ENCODE measurements at places on chromosomes 12 and 14.
A peak's percentile ranks its signal among the peaks of the same experiment; 100 is the strongest.

DNA sequence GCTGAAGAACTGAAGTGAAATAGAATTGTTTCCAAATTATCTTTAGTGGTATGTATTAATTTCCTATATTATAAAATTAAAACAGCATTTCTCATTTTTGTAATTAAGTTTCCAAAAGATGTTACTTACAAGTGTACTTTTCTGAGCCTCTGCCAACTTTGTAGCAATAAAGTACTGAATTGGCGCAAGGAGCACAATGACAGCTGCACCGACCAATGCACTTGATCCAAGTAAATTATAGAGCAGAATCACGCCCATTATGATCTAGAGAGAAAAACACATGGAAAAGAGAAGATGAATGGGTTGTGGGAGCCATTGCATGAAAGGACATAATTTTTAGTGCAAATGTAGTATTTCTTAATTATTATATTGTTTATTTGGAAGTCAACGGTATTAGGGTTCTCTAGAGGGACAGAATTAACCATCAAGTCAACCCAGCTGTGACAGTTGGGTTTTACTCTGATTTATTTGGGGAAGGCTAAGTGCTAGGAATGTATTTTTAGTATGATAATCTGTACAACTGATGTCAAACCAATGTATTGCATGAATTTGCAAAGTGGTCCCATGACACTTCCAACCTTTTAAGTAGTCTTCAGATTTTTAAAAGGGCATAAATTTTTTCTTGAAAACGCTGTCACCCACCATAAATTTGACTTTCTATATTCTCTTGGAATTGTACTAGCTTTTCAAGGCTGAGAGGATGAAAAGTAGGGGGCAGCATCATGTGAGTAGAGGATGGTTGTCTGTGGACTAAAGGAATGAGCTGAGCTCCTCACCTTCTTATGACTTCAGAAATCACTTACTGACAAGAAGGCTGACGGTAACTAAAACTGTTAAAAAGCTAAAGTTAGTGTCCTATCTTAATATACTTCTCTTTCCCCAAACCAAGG lies 33.0 kb downstream of the ABCC9 start:
- no peak for DNase-seq

GRCh38 chr14:105899657-105900397 lies 373.4 kb downstream of the TMEM121 start:
- DNase-seq, result no peak

DNA sequence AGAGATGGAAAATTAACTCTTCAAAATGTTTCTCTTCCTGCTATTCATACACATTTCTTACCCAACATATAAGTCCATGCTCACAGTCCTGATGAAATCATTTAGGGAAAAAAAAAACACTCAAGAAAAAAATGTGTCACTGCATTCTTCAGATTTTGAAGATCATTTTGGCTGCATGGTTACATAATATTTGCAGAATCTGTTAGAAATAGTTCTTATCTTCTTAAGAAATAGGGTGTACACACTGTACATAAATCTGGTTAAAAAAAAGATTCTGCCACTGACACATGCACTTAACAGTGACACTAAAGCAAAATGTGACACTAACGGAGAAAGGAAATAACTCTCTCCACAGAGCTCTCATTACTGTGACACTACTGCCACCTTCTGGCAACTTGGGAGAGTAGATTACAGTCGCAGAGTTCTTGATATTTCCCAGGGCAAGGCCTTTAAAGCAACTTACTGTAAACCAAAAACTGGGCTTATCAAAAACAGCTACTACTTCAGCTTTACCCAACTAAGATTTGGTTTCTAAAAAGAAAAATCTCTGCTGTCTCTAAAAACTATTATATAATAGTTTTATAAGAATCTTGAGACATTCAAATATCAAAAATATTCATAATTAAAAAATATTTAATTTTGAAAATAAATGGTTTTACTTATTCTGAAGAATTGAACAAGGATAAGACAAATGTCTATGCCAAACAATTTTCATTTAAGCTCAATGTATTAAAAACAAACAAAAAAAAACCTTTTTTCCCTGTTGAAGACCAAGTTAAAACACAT lies 65.0 kb downstream of the SETD3 start:
- DNase-seq, result peak; percentile 61

- no peak for DNase-seq
These were observed 58.1 kb upstream of the CCND2 start for GRCh38 chr12:4215229-4216186.

DNA sequence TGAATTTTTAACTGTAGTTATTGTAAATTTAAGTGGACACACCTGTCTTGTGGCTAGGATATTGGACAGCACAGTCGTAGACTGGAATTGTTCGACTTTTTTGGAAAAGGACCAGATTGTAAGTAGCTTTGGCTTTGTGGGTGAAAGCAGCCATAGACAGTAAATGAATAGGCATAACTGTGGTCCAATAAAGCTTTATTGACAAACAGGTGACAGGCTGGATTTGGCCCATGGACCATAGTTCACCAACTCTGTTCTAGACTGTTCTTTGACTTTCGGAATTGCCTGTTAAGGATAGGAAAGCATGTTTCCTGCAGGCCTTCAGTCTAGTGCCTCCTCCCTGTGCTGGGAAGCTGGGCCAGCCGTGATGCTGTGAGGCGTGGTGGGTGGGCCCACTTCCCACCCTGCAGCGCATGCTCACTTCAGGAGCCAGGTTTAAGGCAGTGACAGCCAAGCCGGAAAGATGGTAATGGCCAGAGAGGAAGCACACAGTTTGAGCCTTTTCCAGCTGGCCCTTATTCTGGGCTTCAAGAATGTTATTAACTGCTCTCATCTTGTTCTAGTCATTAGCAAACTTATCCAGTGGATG lies 51.8 kb downstream of the PPP2R5C start:
- DNase-seq, result no peak

DNA sequence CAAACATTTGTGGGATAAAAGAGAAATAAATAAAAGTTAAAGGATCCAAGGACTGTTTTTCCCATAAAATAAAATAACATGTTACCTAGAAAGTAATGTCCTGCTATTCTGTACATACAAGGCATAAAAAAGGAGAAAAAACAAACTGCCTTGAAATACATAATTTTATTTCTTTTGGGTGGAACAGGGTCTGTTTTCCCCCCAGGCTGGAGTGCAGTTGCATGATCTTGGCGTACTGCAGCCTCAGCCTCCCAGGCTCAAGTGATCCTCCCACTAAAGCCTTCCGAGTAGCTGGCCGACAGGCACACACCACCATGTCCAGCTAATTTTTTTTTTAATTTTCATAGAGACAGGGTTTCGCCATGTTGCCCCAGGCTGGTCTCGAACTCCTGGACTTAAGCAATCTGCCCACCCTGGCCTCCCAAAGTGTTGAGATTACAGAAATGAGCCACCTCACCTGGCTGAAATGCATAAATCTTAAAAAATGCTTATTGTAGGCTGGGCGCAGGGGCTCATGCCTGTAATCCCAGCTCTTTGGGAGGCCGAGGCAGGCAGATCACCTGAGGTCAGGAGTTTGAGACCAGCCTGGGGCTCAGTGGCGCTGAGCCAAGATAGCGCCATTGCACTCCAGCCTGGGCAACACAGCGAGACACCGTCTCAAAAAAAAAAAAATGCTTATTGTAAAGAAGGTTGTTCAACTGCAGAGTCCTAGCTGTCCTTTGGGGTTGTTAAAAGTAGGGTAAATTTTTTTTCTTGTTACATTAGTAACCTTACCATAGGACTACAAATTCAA lies 4.1 kb upstream of the TUBA1C start:
- no peak for DNase-seq

DNA sequence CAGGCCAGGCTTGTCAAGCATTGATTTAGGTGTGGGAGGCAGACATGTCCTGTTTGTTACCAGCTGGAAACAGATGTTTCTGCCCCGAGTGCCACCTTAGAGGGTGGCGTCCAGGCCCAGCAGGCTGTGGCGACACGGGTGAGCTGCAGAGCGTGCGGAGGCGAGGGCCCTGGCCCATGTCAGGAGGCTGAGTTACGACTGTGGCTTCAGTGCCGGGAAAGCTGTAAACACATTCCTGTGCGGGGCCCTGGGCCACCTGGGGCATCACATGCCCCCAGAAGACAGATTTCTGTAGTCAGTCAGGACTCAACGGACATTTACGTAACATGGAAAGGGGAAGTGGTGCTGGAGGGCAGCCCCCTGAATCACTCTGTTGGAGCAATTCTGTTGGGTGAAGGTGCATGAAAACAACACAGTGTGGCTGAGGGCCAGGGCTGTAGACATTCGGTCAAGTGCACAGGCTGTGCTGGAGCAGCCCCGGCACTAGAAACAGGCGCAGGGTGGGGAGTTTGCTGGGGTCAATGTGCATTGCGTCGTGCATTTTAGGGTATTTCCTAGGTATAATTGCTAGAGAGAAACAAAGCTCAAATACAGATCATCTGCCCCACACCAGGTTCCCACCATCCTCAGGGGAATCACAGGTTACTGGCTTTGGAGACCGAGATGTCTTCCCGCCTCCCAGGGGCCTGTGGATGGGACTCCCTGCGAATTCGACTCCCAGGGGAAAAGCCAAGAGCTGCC lies 291.8 kb downstream of the TMEM121 start:
- no peak for DNase-seq

DNA sequence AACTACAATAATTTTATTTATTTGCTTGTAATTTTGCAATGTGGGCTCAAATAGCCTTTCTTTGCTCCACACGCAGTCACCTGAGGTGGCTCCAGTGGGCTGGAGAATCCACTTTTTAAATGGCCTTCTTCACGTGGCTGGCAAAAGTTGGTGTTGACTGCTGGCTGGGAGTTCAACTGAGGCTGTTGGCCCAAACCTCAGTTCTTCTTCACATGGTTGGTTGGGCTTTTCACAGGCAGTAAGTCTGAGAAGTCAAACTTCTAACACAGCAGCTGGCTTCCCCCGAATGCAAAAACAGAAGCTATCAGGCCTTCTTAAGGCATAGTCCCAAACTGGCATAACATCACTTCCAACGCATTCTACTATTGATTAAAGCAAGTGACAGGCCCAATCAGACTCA lies 2.1 kb upstream of the OXA1L start:
- DNase-seq, result no peak

DNA sequence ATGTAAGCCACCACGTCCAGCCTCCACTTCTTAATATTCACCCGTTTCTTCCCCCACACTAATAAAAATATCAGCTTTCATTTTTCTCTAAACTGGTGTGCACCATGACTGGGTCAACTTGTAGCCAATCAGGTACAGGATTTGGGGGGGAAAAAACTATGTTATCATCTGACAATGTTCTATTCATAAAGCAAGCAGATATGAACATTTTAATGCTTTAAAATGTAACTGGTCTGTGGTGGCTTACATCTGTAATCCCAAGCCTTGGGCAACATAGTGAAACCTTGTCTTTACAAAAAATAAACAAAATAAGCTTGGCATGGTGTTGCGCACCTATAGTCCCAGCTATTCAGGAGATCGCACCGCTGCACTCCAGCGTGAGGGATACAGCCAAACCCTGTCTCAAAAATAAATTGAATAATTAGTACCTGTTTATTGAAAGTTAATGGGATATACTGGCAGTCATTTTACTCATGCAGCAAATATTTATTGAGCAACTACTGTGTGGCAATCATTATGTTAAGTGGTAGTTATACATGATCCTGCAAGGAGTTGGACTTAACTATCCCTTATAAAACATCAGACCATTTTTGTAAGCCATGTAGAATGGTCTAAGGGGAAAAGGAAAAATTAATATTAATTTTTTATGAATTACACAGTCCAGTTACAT lies 15.3 kb upstream of the ITPR2 start:
- DNase-seq, result no peak

- DNase-seq, result no peak
These were observed 379.6 kb downstream of the CCDC91 start for GRCh38 chr12:28569698-28570411.

DNA sequence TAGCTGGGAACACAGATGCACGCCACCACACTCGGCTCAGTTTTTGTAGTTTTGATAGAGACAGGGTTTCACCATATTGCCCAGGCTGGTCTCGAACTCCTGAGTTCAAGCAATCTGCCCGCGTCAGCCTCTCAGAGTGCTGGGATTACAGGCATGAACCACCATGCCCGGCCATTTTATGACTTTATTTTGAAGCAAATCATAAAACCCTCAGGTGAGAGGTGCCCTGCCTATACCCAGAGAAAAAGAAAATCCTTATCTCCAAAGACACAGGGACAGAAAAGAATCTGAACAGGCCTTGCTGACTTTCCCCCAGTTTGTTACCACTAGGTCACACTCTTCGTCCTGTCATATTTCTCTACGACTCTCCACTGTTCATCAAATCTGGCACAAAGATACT lies 48.8 kb downstream of the DAO start:
- no peak for DNase-seq

DNA sequence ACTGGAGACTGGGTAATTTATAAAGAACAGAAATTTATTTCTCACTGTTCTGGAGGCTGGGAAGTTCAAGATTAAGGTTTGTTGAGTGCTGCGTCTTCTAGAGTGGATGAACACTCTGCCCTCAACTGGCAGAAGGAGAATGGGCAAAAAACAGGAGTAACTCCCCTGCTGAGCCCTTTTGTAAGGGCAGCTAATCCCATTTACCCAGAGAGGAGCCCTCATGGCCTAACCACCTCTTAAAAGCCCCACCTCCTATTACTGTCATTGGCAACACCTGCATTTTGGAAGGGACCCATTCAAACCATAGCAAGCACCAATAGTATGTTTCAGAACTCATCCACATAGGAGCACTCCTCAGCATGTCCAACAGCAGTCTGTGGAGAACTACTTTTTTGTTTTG lies 47.4 kb downstream of the BORCS5 start:
- DNase-seq, result no peak
